ENCODE measurements at places on chromosomes 7 and 10. TPM values are rescaled to one million over a fixed set of nuclear protein-coding genes. Genes with fewer than 3 reads are reported as not detected.

DNA sequence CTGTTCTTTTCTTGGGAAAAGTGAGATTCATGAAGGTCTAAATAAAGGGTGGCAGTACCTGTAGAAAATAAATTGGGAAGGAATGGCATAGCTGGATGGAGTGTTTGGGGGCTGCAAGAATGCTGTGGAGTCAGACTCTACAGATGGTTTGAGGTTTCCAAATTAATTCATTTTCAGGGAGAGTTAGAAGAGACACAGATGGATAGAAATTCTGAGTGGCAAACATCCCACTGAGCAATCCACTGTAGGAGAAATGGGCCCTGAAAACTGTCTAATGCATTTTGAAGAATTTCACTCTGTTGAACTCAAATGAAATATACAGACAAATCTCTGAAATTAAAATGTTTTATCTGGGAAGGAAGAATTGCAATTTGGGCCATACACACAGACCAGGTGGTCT, 16.9 kb upstream of the NFE2L3 start:
- no peak overlapping the region for H3K27ac ChIP-seq
- H3K27me3 ChIP-seq = peaks cover 3% of the 10 kb centered on the region
- H3K4me1 ChIP-seq = no peaks in the 10 kb centered on the region
- H3K36me3 ChIP-seq = no peaks in the 10 kb centered on the region
- no peak for DNase-seq

DNA sequence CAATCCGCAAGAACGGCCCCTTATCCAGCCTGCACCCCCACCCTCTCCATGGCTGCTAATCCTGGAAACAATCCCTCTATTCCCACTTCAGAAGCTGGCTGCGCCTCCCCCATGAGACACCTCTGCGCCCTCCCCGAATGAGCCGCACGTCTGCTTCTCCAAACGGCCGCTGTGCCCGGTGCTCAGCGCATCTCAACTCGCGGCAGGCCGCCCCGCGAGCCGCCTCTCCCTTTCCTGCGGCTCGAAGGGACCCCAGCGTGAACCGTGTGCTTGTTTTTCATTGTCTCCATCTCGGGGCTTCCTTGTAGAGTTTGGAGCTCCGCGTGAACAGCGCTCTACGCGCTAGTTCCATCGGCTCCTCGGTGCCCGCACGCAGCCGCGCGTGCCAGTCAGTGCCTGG, 20.8 kb upstream of the FXYD4 start:
- H3K27ac ChIP-seq = no peak overlapping the region
- no peaks in the 10 kb centered on the region for H3K36me3 ChIP-seq
- H3K4me1 ChIP-seq = peaks cover 2% of the 10 kb centered on the region
- DNase-seq = peak; percentile 69

DNA sequence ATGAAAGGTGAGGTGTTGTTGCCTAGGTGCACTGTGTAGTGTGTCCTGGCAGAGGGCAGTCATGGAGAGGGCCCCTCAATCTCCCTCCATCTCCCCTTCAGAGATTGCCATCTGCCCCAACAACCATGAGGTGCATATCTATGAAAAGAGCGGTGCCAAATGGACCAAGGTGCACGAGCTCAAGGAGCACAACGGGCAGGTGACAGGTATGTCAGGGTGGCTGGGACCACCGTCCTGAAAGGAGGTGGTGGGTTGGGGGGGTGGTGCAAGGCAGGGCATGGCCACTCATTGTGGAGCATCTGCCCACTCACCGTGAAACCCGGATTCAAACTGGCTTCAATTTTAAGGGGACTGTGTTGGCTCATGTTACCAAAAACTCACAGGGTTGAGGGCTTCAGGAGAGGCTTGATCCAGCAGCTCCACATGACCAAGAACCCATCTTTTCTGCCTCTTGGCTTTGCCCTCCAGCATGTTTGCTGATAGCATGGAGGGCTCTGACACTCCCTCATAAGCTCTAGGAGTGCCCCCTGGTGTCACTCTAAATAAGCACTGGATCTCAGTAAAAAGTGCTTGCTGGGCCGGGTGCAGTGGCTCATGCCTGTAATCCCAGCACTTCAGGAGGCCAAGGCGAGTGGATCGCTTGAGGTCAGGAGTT, 12.2 kb downstream of the ARPC1B start:
- H3K4me1 ChIP-seq = no peaks in the 10 kb centered on the region
- DNase-seq = peak; percentile 86
- H3K27me3 ChIP-seq = no peaks in the 10 kb centered on the region
- H3K36me3 ChIP-seq = peaks cover 58% of the 10 kb centered on the region
- H3K4me3 ChIP-seq = no peak overlapping the region
- no peak overlapping the region for H3K27ac ChIP-seq

GRCh38 chr10:68870061-68870460, 31.1 kb upstream of the DDX50 start:
- peak; percentile 72 for DNase-seq
- H3K4me3 ChIP-seq = no peak overlapping the region
- no peaks in the 10 kb centered on the region for H3K27me3 ChIP-seq
- no peaks in the 10 kb centered on the region for H3K36me3 ChIP-seq

DNA sequence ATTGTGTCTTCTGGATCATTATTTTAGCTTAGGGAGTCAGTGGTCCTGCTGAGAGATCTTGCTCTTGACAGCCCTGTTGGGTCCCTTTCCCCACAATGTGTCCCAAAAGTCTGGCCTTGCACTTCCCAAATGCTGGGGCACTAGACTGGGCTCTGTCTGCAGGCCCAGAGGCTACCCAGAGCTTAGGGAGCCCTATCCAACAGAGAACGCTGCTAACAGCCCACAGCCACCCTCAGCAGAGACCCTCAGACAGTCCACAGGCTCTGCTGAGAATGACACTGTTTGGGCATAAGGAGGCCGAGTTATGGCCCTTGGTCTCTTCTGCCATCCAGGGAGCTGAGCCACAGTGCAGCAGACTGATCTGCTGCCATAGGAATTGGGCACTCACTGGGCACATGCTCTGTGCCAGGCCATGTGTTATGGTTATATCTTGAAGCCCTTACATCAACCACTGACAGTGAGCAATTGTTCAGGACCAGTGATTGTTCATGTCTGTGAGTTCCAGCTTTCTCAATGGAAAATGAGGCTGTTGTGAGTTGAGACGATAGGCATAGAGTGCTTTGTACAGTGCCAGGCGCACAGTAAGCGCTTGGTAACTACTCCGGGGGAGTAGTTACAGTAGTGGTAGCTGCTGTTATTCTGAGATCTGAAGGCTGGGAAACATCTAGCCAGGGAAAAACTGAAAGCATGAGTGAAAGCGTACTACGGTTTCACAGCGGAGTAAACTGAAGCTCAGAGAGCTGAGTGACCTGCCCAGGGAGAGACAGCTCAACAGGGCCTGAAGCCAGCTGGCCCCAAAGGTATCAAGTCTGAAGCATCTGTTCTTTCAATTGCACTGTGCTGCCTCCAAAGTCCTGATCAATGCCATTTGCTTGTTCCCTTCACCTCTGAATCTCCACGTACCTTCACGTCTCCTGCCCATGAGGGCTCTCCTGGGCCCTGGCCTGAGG, 77.6 kb upstream of the PRLHR start:
- peaks cover 8% of the 10 kb centered on the region for H3K4me1 ChIP-seq
- H3K27me3 ChIP-seq = no peaks in the 10 kb centered on the region
- no peak overlapping the region for H3K4me3 ChIP-seq
- no peaks in the 10 kb centered on the region for H3K36me3 ChIP-seq
- DNase-seq = no peak
- H3K27ac ChIP-seq = no peak overlapping the region

GRCh38 chr7:71184136-71184535, 52.2 kb downstream of the GALNT17 start:
- no peak overlapping the region for H3K4me3 ChIP-seq
- H3K36me3 ChIP-seq = no peaks in the 10 kb centered on the region
- H3K27me3 ChIP-seq = no peaks in the 10 kb centered on the region
- H3K27ac ChIP-seq = no peak overlapping the region

The C1QL3 gene
- total RNA-seq = not detected

The ADAMTS14 gene
- total RNA-seq = 2.9 TPM

The OR2A5 gene
- total RNA-seq = not detected
